ENCODE measurements at places on chromosomes 2 and 18. TPM values are rescaled to one million over a fixed set of nuclear protein-coding genes. Genes with fewer than 3 reads are reported as not detected.

MAP3K19 gene
- total RNA-seq: 45.7 TPM

DNA sequence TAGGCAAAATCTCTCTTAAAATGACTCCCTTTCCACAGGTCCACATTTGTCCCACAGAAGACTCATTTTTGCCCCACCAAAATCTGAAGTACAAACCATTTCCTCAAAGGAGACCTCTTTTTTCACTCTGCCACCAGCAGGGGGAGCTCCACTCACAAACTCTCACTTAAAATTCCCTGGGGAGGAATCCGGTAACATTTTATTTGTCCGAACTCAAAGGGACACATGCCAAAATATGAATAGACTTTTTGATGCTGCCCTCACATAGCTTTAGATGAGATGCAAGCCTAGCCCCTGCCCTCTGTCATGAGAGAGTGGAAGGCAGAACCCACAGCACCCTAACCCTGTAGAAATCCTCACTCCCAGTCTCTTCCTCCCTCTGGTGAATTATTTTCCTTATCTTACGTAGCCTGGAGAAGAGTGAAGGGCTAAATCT is 57.1 kb downstream of the RMDN2 start:
- H3K27ac ChIP-seq: no peak overlapping the region
- no peaks in the 10 kb centered on the region for H3K27me3 ChIP-seq
- no peaks in the 10 kb centered on the region for H3K36me3 ChIP-seq
- H3K4me1 ChIP-seq: peaks cover 4% of the 10 kb centered on the region
- peak overlapping the region; percentile 29 for H3K4me3 ChIP-seq

GRCh38 chr2:105977212-105977611 is 216.9 kb downstream of the UXS1 start:
- no peaks in the 10 kb centered on the region for H3K36me3 ChIP-seq
- H3K4me3 ChIP-seq: no peak overlapping the region
- no peaks in the 10 kb centered on the region for H3K4me1 ChIP-seq
- H3K27ac ChIP-seq: no peak overlapping the region

GRCh38 chr2:238596571-238597551 is 170.1 kb downstream of the ASB1 start:
- peak; percentile 36 for DNase-seq
- no peaks in the 10 kb centered on the region for H3K27me3 ChIP-seq
- H3K4me1 ChIP-seq: peaks cover 32% of the 10 kb centered on the region
- H3K36me3 ChIP-seq: no peaks in the 10 kb centered on the region

GRCh38 chr18:57585421-57585820 is 1.1 kb downstream of the FECH start:
- no peak overlapping the region for H3K27ac ChIP-seq
- H3K4me1 ChIP-seq: peaks cover 11% of the 10 kb centered on the region
- H3K4me3 ChIP-seq: no peak overlapping the region
- no peaks in the 10 kb centered on the region for H3K27me3 ChIP-seq
- DNase-seq: no peak

CROCC2 gene
- 4.5 TPM for total RNA-seq

MROH2A gene
- total RNA-seq: not detected

NT5DC4 gene
- total RNA-seq: 1.2 TPM

DNA sequence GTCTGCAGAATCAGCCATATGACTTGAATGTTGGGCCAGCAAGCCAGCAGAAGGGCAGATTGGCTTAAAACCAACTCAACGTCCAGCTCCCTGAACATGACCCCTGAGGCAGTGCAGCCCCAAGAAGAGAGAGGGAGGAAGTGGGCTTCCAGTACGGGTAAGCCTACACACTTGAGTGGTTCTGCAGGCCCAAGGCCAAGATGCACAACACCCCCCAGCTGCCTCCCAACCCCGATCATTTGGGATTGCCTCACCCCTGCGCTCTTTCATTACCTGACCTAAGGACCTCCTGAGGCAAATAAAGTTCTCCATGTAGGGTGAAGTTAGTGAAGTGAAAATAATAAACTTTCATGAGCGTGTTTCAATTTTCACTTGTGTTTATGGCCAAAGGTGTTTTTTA is 536.0 kb downstream of the TNS1 start:
- DNase-seq: no peak
- no peak overlapping the region for H3K27ac ChIP-seq
- H3K36me3 ChIP-seq: no peaks in the 10 kb centered on the region
- no peaks in the 10 kb centered on the region for H3K4me1 ChIP-seq

GRCh38 chr2:99150706-99151105 is 4.0 kb downstream of the TSGA10 start:
- peaks cover 18% of the 10 kb centered on the region for H3K4me1 ChIP-seq
- H3K27me3 ChIP-seq: no peaks in the 10 kb centered on the region
- no peak overlapping the region for H3K27ac ChIP-seq

Measured in upper lobe of left lung (tissue), 6 donors.